ENCODE measurements at places on chromosomes 4 and X.

GRCh38 chrX:107825698-107826237, at the start of gene MID2:
Gene MID2, plus strand, starts transcription at chrX:107825866. Its CDS starts 561 bp downstream, at chrX:107826427.
- peak; percentile 72 for DNase-seq

GRCh38 chr4:26020881-26021280, 106.9 kb downstream of the SMIM20 start:
- DNase-seq, result no peak

DNA sequence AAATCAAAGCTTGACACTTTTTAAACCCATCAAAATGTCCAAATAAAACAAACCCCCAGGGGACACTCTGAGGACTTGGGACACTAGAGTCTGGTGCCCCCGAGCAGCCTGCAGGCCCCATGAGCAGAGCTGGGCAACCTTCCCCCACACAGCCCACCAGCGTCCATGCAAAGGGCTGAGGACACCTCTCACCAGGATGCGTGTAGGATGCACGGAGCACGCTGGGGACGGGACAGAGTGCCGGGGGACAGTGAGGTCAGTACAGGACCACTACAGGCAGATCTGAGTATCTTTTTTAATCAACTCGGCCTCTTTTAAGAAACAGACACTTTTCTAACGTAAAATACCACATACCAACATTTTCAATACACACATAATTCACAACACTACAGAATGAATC, 6.9 kb downstream of the GAK start:
- DNase-seq, result no peak

DNA sequence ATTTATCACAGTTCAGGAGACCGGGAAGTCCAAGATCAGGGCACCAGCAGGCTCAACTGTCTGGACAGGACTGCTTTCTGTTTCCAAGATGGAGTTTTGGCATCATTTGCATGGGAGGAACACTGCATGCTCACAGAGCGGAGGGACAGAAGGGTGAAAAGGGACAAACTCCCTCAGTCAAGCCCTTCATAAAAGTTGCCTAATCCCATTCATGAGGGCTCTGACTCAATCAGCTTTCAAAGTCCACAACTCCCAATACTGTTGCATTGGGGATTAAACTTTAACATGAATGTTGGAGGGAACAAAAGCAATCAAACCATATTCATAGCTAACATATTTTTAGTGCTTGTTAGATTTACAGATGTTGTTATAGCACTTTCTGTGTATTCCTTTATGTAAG, 158.9 kb upstream of the MAD2L1 start:
- no peak for DNase-seq

DNA sequence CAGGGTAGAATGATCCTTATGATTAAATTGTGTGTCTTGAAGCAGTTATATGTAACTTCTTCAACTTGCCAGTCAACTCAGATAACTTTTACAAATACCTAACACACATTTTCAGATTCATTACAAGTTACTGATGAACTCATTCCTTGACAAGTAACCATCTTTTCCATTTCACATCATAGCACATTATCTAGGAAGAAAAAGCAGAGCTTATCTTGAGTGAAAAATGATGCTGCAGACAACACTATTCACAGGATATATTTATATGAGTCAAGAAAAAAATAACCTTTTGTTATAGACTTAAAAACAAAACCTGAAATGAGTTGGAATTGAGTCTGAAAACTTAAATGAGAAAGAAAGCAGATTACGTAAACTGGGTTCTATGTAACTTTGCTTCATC, 68.9 kb downstream of the LEF1 start:
- no peak for DNase-seq

- DNase-seq, result no peak
Observed at GRCh38 chr4:165737309-165737972, 135.6 kb upstream of the TLL1 start.

- no peak for DNase-seq
Observed at GRCh38 chr4:181685911-181686310, 557.3 kb upstream of the TENM3 start.
